Stimulated activated CD4-positive, alpha-beta T cell treated with anti-CD3 and anti-CD28 coated beads, Interleukin-4, amount 100 ng/mL, for 48 hours (primary cell): ENCODE measurements at places on chromosomes 1 and 21.

GRCh38 chr1:209875515-209875914, 47.7 kb downstream of the UTP25 start:
- no peak for DNase-seq

GRCh38 chr1:36580524-36580923, 97.8 kb upstream of the CSF3R start:
- DNase-seq, result no peak

DNA sequence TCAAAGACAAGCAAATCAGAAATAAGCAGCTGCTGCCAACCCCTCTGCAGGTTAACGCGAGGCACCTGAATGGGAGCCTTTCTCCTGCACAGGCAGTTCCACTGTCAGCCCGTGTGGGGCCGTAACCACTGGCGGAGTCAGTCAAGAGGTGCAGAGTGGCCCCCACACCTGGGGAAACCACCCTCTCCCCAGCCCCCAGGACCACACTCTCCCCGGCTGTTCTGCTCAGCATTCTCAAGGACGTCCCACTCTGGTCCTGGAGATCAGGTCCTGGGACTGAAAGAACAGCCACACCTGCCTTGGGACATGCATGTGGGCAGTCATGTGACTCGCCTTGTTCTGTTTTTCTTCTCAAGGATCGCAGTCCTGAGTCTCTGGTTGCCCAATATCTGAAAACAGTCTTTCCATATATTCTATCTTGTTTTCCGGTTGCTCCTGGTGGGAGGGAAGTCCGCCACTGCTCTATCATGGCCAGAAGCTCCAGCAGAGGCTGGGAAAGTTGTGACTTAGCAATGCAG, 252.5 kb downstream of the PTPRU start:
- DNase-seq, result no peak

DNA sequence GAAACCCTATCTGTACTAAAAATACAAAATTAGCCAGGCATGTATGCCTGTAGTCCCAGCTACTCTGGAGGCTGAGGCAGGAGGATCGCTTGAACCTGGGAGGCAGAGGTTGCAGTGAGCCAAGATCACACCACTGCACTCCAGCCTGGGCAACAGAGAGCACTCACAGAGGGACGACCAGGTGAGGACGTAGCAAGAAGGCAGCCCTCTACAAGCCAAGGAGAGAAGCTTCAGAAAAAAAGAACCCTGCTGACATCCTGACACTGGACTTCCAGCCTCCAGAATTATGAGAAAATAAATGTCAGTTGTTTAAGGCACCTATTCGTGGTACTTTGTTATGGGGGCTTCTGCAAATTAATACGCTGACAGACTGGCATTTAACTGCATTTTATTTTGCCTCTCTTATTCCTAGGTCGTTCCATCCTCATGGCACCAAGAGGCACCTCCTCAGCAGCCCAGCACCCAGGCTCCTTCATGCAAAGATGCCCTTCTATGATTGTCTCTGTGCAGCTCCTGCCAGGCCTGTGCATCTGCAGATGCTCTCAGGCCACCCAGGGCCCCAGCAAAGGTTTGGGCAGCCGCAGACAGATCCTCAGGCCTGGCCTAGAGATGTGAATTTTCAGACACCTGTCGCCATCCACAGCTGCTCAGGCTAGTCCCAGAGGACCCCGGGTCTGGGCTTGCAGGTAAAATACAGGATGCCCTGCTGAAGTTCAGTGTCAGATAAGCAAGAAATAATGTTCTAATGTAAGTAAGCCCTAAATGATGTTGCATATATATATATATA, 86.0 kb upstream of the COX20 start:
- no peak for DNase-seq

GRCh38 chr1:70820995-70821394, 226.6 kb downstream of the PTGER3 start:
- no peak for DNase-seq

DNA sequence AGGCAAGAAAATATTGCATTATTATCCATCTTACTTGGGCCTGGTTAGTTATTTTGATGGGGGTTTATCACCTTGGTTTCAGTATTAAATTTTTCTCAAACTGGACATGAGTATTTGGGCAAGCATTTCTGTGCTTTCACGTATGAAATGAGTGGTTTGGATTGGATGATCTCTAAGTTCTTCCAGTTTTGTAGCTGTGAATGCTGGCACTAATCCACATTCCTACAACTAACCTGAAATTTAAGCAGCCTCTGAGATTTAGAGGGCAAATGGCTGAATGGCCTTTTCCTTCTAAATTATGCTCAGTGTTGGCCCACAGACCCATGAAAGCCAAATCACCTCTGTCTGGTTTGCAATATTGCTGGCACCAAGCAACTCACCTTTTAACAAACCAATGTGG, 475.0 kb upstream of the B3GALT2 start:
- DNase-seq, result no peak

- no peak for DNase-seq
Observed at GRCh38 chr1:75668813-75669212, 55.7 kb upstream of the ACADM start.

- peak; percentile 54 for DNase-seq
Observed at GRCh38 chr1:27341525-27342252, at the start of gene SYTL1. TSS of gene SYTL1 (plus strand) at chr1:27342022. CDS start at chr1:27345335, 3,313 bp downstream.

DNA sequence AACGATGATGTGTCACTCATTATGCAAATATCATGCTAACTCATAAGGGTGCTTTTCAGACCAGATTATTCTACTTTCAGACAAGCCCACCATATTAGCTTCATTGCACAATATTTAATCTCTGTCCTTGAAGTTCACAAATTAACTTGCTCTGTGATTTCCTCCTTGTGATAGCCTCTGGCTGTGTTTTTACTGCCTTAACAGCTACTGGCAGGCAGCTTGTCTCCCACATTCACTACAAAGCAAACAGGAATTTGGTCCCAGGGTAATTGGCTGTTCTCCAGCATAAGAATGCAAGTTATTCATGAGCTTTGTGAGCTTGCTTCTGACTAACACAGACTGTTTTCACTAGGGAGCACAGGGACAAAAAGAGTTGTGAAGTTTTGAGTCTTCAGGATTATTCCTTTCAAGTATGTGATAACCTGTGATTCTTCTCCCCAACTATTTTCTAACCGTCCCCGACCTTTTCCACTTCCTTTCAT, 87.9 kb upstream of the HMCN1 start:
- no peak for DNase-seq

DNA sequence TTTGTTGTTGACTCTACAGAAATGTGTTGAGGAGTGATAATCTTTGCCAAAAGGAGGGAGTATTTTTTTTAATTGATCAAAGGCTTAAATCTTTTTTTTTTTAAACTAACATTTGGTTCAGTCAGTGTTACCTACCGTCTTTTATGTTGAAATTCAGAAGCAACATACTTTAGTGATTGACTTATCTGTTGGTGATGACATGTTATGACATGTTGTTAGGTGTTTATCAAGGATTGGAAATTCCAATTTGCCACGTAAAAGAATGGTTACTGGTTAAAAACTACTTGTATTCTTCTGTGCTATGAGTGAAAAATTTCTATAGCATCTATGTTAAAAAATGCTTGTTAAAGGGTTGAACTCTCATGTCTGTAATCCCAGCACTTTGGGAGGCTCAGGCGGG, 61.2 kb downstream of the DNM3 start:
- no peak for DNase-seq

DNA sequence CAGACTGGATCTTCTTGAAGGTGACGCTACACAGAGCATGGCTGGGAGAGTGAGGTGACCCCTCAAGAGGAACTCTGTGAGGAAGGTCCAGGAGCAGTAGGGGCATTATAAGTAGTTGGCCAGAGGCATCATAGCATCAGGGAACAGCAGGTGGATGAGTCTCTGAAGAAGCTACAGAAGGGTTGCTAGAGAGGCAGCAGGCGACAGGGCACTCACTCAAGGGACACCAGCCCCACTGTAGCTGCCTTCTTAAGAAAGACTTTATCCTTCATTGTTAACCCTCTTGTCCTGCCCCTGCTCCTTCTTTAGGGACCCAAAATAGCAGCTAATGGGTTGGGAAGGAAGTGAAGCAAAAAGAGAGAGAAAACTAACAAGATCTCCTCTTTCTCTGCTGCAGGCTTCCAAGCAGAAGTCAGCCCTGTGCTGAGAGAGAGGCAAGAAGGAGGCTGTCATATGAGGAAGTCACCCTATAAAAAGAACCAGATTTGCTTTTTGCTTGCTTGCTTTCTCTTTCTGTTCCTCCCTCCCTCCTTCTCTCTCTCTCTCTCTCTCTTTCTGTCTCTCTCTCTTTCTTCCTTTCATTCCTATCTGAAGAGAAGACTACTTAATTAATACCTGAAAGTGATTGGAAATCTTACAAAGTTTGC, 7.7 kb upstream of the CD5L start:
- DNase-seq, result no peak

GRCh38 chr1:113534875-113535274, 144.6 kb downstream of the MAGI3 start:
- no peak for DNase-seq

DNA sequence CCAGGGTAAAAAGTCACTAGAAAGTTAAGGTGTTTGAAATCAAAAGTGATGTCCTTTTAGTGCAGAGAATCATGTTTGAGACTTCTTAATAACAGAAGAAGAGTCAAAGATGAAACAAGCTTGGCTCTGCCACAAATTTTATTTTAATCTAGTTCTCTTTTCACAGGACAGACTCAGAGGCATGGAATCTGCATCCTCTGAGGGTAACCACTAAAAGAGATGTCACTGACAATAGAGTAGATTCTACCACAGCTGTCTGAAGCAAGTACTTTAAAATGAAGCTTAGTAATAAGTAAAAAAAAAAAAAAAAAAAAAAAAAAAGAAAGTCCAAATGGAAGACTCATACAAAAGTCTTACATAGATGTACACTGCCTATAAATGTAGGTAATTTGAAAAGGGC, 519.7 kb upstream of the PRMT6 start:
- DNase-seq, result no peak

DNA sequence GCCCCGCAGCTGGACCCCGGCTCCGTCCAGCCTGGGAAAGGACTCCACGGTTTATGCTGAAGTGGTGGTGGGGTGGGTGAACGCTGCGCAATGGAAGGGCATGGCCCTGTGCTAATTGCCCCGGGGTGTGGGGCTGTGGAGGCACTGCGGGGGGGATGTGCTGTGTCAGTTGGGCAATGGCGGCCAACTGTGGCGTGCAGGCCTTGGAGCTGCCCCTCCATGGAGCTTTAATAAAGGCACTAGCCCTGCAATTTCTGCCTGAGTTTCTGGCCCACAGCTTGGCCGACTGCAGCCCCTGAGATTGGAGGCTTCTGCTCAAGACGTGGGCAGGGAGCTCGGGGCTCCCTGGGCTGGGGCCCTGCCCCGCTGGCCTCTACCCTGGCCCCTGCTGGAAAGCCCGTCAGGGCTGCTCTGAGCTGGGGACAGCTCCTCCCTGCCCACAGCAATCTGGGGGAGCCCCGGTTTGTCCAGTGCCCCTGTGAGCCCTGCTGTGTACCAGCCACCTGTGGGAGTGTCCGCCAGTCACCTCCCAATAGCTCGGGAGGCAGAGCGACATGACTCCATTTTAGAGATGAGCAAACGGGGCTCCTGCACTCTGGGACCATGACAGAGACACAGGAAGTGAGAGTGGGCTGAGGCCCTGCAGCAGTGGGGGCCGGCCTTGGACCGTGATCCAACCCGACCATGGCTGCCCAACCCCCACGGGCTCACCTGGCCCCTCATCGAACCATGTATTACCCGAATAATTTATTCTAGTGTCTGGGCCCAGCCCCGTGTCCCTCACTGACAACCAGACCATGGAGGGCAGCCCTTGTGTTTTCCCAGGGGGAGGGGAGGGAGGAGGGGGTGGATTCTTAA, 8.7 kb upstream of the TNFRSF14 start:
- peak; percentile 49 for DNase-seq

- DNase-seq, result no peak
Observed at GRCh38 chr21:27975514-27975913, 1008.6 kb upstream of the ADAMTS5 start.

- no peak for DNase-seq
Observed at GRCh38 chr1:247335882-247336281, 4.2 kb upstream of the ZNF496 start.

DNA sequence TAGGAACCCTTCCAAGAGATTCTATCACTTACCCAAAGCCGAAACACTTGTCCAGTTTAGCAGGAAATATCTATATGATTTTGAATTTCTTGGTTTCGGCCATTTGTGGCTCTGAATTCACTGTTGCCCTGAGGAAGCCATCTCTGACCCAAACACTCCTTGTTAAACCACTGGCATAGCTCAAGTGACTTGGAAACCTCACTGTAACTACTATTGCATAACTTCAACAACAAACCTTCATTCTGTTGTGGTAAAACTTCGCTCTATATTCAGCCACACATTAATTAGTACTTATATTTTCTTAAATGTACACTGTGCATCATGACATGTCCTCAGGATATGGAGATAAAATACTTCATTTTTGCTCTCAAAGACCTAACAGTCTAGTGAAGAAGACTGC, 63.2 kb downstream of the ST6GALNAC3 start:
- DNase-seq, result no peak

- no peak for DNase-seq
Observed at GRCh38 chr1:220755309-220755708, 7.2 kb downstream of the MTARC2 start.

DNA sequence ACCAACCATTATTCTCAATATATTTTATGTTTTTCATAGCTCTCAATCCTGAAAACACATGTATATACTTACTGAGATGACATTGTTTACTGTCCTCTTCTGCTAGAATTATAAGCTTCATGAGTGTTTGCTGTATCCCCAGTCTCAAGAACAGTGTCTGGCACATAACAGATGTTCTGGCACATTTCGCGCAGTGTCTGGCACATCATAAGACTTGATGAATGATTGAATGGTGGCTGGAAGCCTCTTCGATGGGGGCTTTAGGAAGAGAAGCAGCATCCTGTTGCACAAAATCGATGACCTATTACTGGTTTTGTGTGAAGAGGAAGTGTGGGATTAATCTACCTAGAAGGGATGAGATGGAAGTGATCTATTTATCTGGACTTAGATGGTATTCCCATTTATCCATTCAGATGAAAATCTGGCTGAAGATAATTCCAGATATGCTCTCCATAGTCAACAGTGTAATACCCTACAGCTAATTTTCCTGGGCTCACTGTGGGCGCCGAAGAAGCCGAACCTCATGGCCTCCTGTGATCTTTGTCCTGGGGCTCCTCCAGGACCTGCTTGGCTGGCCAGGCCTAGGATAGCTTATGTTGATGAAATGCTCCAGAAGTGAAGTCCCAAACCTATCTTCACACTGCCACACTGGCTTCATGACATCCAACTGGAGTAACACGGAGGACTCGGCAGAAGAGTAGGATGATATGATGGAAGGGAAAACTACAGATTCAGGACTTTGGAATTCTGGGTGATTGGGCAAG, 26.5 kb downstream of the CD34 start:
- DNase-seq, result no peak

GRCh38 chr1:243727503-243728203, 122.4 kb downstream of the AKT3 start:
- DNase-seq, result no peak
